ENCODE measurements at places on chromosomes 3 and 15.

DNA sequence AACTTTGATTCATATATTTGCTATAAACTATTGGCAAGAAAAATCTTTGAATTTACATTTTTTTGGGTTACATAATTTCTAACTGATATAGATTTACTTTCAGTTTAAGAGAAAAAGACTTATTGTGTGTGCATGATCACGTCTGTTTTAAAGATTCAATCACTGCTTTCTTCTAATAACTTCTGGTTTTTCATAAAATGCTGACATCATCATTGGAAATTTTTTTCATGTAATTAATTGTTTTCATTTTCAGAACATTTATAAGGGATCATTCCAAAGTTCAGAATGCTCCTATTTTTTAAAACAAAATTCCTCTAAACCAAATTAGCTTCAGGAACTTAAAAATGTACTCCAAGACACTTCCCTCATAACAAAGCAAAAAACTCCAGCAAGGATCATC lies 500.7 kb upstream of the GBE1 start:
- DNase-seq = no peak

- DNase-seq = no peak
Observed at GRCh38 chr15:60530168-60530567, 51.2 kb upstream of the ICE2 start.

GRCh38 chr3:130783629-130784028 lies 37.0 kb upstream of the PIK3R4 start:
- no peak for DNase-seq

DNA sequence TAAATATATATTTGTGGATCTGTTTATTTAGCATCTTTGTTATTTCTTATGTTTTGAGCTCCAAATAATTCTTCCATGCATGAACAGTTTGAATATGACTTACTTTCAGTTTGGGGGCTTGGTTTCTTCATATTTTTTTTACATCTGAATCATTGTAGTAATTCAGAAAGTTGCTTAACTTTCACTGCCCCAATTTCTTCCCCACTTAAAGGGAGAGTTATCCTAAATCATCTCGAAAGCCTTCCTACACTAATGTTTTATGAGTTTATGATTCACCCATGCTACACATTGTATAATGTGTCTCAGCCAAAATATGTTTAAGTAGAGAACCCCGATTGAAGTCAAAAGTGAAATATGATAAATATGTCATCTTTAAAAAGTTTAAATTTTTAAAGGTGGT lies 47.8 kb downstream of the SPRED1 start:
- no peak for DNase-seq

DNA sequence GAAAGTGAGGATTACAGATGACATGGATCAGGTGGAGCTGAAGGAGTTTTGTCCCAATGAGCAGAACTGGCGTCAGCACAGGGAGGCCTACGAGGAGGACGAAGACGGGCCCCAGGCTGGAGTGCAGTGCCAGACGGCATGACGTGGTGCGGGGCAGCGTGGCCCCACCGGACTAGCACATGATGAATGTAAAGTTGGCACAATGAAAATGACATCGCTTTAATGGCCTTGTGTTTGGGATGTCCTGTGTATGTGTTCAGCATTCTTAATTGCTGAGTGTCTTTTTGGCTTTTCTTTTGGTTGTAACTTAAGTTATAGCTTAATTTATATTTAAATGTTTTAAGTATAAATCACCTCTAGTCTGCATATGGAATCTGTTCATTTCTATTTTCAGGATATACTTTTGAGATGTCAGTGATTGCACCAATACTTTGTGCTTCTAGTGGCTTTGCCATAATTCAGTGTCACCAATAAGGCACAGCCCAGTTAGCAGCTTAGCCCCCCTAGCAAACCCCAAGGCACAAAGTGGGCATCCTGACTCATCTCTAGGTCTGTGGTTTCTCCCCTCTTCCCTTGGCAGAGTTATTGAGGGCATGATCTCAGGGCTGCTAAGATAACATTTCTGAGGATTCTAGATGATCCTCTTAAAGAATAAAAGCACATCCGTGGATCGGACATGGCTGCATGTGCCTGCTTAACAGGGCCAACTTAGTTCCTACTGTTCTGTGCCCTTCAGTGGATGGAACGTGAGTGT lies 16.1 kb downstream of the DNAJA4 start:
- DNase-seq = no peak

- no peak for DNase-seq
Observed at GRCh38 chr3:181699171-181699903, 12.4 kb upstream of the SOX2 start.
